ENCODE measurements at places on chromosomes 5 and 9.

- DNase-seq, result peak; percentile 66
These were observed 27.2 kb downstream of the SLC35A4 start for GRCh38 chr5:140591747-140592372.

DNA sequence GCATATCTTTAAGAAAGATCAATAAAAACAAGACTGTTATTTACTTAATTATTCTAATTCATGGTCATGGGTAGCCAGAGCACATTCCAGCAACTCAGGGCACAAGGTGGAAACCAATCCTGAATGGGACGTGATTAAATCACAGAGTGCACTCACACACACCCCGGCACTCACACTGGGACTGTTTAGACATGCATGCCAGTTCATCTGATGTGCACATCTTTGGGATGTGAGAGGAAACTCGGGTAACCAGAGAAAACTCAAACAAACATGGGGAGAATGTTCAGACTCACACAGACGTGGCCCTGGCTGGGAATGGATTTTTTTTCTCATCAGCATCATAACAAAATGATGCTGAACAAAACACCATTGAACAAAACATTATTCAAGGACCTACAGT, 29.4 kb downstream of the SMAD5 start:
- DNase-seq, result no peak

- DNase-seq, result peak; percentile 31
These were observed 1714.1 kb downstream of the EFNA5 start for GRCh38 chr5:105956456-105957196.

DNA sequence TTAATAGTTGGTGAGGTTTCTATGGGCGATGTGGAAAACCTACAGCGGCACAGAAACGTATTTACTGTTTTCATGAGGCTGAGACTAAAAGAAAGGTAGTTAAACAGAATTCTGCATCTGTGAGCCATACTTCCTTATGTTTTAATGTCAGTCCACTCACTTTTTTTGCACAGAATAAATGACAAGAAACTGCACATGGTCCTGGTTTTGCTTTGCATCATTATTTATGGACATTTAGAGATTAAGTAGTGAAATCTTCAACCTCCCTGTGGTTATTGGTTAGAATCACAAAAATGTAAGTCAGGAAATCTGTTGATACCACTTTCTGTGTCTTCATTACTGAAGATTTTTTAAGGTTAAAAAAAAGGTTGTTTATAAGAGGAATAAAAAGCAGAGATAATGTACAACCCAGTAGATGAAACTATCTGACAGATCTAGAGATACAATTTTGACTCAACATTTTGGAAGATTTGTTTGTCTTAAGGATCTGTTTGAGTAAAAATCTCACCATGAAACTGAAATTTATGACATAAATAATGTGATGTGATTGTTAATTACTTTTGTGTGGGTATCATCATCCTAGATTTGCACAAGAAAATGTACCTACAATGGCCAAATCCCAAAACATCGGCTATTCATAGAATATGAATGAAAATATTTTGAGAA, 2.4 kb downstream of the PRR16 start:
- no peak for DNase-seq

GRCh38 chr5:180352116-180353047, 754 bp downstream of the GFPT2 start:
- DNase-seq, result no peak

DNA sequence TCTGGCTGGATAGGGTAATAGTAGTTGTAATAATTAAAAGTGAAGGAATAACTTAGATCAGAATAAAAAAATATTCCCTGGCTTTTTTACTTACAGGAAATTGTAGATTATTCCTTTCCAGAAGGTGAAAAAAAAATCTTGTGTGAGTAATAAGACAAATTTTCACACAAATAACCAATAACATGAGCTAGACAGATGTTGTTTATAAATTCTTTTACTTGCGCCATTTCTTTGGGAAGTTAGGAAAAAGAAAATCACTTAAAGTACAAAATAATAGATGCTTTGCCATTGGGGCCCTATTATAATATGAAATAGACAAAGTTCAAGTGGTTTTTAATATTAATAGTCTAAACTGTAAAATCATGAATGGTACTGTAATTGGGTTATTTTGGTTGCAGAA, 204.1 kb downstream of the ARRDC3 start:
- peak; percentile 11 for DNase-seq

GRCh38 chr5:175805256-175806011, 65.9 kb upstream of the CPLX2 start:
- DNase-seq, result no peak

DNA sequence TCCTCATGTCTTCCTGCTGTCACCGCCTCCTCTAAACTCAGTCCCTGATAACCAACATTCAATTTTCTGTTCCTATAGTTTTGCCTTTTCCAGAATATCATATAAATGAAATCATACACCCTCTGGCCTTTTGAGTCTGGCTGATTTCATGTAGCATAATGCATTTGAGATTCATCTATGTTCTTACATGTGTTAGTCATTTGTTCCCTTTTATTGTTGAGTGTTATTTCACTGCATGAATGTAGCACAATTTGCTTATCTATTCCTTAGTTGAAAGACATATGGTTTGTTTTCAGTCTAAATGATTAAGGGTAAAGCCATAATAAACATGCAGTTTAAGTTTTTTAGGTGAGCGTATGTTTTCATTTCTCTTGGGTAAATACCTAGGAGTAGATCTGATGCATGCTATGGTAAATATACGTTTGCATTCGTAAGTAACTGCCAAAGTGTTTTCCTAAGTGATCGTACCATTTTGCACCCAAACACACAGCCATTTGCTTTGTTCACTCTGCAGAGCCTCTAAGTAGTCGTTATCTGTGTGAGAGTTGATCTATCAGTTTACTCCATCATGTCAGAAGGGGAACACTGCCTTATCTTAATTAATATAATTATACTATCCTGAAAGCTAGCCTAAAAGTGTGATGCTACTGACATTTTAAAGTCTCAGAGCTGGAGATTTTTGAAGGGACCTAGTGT, 460.8 kb downstream of the DMAC1 start:
- no peak for DNase-seq

- DNase-seq, result no peak
These were observed 31.1 kb upstream of the TRIM14 start for GRCh38 chr9:98150164-98150563.

- DNase-seq, result no peak
These were observed 14.0 kb downstream of the TGFBR1 start for GRCh38 chr9:99118782-99119466.

DNA sequence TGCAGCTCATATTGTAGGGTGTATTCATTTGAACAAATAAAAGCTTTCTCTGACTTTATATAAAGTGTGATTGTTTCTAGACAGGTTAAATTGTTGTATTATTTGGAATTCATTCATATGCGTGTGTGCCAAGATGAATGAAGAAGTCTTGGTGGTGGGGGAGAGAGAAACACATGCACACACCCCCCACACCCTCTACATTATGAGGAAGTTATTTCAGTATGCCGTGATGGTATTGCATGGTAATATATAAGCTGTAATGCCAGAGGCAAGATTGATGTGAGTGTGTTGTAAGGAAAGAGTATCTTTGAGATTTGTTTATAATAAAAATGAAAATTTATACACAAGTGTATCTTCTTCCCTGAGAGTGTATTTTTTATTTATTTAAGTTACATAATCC, 71.0 kb downstream of the IPO11 start:
- no peak for DNase-seq

GRCh38 chr5:173630724-173631365, 14.4 kb upstream of the BOD1 start:
- no peak for DNase-seq

- DNase-seq, result no peak
These were observed 96.1 kb downstream of the GABRG2 start for GRCh38 chr5:162163663-162164062.

GRCh38 chr5:36366883-36367282, 65.2 kb upstream of the RANBP3L start:
- DNase-seq, result no peak

- no peak for DNase-seq
These were observed 8.2 kb downstream of the AP3B1 start for GRCh38 chr5:78286290-78286689.

- DNase-seq, result no peak
These were observed 56.3 kb downstream of the VCAN start for GRCh38 chr5:83527722-83528438.

DNA sequence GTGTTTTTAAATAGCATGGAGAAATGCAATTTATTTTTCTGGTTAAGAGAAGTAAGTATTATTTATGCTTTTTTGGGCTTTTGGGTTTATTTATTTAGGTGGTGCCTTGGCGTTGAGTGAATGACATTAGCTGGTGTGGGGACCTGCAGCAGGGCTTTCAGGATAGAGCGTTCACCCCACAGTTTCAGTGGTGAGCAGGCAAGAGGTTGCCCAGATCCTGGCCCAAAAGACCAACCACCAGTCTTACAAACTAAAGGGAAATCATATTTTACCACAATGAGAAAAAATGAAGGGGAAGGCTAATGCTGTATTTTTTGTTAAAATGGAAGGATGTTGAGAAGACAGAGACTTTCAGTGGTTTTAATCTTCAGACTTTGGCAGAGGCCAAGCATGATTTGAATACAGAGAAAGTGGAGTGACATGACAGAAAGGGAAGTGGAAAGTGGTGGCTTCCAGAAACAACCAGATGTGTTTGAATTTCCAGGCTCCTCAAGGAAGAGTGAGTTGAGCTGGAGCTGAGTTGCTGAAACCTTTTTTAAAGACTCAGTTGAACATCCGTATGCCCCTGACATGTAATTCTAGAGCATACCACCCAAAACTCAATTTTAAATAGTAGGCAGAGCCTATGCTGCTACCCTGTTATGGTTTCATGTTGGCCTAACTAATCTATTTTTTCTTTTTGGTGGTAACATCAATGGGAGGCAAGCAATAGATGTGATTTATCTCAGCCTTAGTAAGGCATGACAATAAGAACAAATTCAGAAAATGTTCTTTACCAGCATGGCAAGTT, 94.8 kb downstream of the AOPEP start:
- DNase-seq, result no peak

GRCh38 chr5:43367909-43368669, 44.1 kb downstream of the CCL28 start:
- peak; percentile 51 for DNase-seq

- no peak for DNase-seq
These were observed 429.9 kb downstream of the CAAP1 start for GRCh38 chr9:26462751-26463150.

- peak; percentile 66 for DNase-seq
These were observed 176.4 kb downstream of the ARRDC3 start for GRCh38 chr5:91206734-91207133.

DNA sequence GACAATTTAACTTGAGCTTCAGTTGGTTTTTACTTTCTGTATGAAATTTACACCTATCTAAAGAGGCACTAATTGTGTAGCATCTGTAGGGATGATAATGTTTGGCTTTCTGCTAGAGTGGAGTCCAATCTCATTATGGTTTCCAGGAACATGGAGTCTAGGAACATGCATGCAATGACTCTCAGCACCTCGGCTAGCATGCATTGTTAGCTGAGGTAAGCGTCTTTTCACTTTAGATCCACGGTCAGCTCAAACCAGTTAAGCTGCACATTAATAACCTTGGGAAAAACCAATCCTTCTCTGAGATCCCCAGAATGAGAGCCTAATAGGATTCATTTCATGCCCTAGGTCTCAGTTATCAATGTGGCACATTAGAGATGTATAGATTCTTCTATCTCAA, 7.8 kb upstream of the GDA start:
- no peak for DNase-seq

DNA sequence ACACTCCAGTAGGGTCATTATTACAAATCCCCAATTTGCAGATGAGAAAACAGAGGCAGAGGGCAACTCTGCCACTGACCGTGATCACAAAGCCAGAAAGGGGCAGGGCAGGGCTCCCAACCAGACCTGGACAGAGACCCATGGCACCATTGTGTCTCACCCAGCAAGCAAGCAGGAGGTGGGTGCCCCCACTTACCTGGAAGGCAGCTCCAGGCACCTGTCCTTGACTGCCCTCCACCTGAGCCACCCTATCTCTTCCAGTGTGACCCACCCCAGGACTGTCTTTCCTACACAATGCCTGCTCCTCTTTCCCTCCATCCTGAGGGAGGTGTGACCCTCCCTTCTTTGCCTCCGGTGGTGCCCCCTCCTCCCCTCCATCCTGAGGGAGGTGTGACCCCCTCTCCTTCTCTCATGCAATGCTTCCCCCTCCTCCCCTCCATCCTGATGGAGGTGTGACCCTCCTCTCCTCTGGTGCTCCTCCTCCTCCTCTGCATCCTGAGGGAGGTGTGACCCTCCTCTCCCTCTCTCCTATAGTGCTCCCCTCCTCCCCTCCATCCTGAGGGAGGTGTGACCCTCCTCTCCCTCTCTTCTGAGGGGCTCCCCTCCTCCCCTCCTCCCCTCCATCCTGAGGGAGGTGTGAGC, 198.0 kb downstream of the MED10 start:
- DNase-seq, result no peak

Data from fibroblast of pulmonary artery (primary cell).